ENCODE measurements at places on chromosomes 13 and 19.

DNA sequence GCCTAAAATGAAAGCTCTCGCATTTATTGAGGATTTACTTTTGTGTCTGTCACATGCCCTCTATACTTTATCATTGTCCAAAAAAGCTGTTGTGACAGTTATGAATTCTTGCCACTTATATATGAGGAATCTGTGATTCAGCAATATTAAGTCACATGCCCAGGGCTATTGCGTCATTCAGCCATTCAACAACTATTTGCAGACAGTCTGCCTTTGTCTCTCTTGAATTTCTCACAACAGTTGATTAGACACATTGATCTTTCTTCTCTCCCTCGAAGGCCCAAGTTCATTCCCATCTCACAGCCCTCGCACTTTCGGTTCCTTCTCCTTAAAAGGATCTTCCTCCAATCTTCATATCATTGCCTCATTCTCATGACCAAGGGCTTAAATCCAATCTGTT lies 342.6 kb downstream of the MZT1 start:
- DNase-seq, result no peak

- no peak for DNase-seq
These were observed 32.1 kb downstream of the RBM26 start for GRCh38 chr13:79373916-79374315.

DNA sequence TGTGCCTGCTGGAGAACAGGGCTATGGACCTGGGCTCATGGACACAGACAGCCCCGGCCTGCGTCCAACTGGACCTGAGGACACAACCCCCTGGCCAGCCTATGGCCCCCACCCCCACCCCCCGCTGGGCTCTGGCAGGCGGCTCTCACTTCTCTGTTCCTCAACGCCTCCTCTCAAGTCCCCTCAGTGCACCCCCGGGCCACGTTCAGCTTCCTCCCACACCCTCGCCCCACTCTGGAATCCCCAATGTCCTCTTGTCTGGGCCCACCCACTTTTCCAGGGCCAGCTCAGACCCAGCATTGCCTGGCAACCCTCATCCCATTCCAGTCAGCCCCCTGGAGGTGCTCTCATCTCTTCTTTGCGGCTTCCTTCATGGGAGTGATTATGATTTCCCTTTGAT lies 130.2 kb upstream of the SPACA7 start:
- no peak for DNase-seq

GRCh38 chr19:54073829-54074228 lies 7.3 kb downstream of the TARM1 start:
- DNase-seq, result no peak

DNA sequence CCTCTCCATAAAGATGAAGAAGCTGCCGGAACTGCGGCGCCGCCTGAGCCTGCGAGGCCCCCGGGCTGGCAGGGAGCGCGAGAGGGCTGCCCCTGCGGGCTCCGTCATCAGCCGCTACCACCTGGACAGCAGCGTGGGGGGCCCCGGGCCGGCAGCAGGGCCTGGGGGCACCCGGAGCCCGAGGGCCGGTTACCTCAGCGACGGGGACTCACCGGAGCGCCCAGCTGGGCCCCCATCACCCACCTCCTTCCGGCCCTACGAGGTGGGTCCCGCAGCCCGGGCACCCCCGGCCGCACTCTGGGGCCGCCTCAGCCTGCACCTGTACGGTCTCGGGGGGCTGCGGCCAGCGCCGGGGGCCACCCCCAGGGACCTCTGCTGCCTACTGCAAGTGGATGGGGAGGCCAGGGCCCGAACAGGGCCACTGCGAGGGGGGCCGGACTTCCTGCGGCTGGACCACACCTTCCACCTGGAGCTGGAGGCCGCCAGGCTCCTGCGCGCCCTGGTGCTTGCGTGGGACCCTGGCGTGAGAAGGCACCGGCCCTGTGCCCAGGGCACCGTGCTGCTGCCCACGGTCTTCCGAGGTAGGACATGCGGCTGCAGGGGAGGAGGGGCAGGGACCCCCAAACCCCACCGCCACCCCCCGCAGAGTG lies 2.7 kb downstream of the SYDE1 start:
- no peak for DNase-seq

GRCh38 chr13:80363890-80364503 lies 23.1 kb upstream of the SPRY2 start:
- no peak for DNase-seq

DNA sequence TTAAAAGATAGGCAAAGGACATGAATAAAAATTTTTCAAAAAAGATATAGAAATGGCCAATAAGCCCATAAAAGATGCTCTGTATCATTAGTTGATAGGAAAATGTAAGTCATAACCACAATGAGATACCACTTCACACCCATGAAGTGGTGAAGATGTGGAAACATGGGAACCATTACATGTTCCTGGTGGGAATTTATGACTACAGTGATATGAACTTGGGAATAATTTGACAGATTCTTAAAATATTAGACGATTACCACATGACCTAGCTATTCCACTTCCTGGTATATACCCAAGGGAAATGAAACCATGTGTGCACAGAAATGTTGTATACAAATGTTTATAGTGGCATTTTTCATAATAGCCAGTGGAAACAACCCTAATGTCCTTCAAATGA lies 232.2 kb downstream of the GGACT start:
- DNase-seq, result no peak
